Inflammatory macrophage treated with lipopolysaccharide for 1 hour (primary cell): ENCODE measurements at places on chromosomes 5 and 9.

- DNase-seq: no peak
These were observed 151.3 kb upstream of the TRPC7 start for GRCh38 chr5:136516637-136517036.

DNA sequence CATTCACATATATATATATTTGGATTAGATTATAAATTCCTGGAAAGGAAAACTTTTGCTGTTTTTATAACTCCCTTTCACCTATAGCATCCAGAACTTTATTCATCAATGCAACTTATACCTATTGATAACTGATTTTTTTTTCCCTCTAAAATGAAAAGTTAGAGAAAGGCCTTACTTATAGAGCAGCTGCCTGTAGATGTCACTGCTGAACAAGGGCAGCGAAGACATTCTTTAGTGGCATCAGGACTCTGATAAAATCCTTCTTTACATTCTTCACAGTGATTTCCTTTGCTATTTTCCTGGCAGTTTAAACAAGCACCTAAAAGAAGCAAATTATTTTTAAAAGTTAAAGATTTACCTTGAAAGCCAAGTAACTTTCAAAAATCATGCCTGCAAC lies 32.3 kb upstream of the CDK5RAP2 start:
- DNase-seq: no peak

- DNase-seq: no peak
These were observed 5.4 kb downstream of the UBE2QL1 start for GRCh38 chr5:6453937-6454560.

- DNase-seq: no peak
These were observed 196.4 kb downstream of the EFNA5 start for GRCh38 chr5:107474361-107474715.

DNA sequence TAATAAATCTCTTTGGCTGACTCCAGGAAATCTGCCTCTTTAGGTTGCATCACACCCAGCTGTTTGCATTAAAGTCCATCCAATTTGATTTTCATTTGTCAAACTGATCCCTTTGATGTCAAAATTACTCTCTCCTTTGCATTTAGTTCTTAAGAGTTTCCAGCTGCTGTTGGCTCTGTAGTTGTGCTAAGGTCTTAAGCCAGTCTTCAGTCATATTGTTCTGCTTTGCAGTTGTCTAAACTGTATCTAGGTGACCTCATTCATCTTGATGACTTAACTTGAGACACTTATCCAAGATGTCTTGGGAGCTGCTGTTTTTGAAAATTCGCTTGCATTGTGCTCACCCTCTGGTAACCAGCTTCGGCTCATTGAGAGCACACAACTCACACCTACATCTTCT lies 386.9 kb upstream of the TLE4 start:
- no peak for DNase-seq

GRCh38 chr5:9173281-9174048 lies 372.4 kb downstream of the SEMA5A start:
- no peak for DNase-seq

DNA sequence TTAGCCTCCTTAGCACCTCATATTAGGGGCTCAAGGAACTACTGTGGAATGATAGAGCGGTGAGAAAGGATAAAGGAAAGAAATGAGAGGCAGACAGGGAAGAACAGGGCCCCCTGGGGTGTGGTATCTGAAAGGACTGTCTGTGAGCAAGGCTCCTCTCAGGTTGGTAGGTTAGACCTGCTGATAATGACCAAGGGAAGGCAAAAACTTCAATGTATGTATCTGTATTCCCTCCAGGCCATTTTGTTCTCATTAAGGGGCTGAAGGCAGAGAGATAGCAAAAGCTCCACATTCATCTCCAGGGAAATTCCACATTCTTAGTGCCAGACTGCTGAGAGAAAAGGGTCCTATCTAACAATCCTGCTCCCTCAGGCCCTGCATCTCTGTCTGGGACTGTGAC lies 28.6 kb downstream of the TRIM32 start:
- no peak for DNase-seq

- DNase-seq: peak; percentile 51
These were observed 80.0 kb upstream of the NFIL3 start for GRCh38 chr9:91503673-91504081.

DNA sequence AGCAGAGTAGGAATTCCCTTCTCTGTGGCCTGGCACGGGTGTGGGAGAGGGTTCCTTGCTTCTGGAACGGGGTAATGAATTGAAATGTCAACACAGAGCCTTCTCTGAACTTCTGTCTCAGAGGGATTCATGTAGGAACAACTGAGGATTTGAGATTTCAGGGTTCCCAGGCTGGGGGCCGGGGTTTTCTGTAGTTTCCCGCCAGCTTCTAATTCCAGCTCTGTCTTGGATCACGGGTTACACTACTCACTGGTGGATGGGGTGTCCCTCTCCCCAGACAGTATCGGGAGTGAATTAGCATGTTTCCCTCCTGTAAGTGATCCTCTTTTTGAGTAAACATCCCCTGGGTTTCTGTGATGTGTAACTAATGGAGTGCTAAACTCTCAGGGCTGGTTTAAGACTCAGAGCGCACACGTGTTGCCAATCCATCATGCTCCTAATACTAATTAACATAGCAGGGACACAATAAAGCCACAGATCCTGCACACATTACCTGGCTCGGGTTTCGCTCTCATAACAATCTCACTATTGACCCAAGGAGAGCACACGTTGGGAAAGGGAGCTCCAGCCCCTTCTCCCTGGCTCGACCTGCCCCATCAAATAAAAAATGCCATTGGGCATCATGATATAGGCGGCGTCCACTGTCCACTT lies 18.1 kb upstream of the DMRT2 start:
- no peak for DNase-seq

GRCh38 chr5:32908641-32909040 lies 197.5 kb downstream of the NPR3 start:
- no peak for DNase-seq

- DNase-seq: no peak
These were observed 7.8 kb downstream of the RAPGEF1 start for GRCh38 chr9:131732061-131732526.
